ENCODE measurements at places on chromosomes 4 and X.
A peak's percentile ranks its signal among the peaks of the same experiment; 100 is the strongest.

DNA sequence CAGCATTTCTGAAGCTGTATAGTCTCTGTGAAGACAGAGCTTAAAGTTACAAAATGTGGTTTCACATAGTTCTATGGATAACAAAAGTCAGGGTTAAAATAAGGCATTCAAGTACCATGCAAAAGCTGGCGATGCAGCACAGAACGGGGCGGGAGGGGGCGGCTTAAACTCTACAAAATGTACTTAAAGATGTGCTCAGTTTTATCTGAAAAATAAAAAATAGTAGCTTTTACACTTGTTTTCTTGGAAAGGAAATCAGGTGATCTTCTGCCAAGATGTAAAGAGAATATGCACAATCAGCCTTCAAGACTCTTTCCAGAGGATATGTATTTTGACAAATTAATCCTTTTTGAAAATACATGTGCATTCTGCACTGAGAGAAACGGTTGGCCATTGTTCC lies 301.7 kb upstream of the EMCN start:
- DNase-seq: no peak

DNA sequence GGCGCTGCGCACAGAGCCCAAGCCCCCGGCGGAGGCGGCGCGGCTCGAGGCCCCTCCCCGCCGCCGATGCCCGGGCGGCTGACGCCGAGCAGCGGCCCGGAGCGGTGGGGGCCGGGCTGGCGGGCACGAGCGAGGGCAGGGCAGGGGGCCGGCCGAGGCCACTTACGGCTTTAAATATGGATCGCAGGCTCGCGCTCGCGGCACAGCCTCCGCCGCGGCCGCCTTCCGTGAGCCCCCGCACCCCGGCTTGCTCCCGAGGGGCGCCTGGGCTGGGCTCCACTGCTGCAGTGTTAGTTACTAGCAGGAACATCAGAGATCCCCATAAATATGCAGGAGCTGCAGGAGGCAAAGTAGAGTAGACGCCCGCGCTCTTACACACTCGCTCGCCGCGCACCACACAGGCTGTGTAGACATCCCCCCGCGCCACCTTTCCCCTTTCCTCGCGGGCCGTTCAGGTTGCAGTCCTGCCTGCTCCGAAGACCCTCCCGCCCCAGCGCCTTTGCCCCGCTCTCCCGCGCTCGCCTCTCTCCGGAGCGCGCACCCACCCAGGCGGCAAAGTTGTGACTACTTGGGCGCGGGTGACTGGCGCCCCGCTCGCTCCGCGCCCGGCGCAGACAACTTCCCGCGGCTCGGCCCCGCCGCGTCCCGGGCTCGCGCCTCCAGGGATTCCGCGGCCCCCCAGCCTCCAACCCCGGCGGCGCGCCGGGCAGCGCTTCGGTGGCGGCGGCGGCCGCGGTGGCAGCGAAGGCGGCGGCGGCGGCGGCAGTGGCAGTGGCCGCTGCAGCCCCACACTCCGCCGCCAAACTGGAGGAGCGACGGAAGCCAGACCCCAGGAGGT lies 152.0 kb upstream of the SLC4A4 start:
- DNase-seq: peak; percentile 88

DNA sequence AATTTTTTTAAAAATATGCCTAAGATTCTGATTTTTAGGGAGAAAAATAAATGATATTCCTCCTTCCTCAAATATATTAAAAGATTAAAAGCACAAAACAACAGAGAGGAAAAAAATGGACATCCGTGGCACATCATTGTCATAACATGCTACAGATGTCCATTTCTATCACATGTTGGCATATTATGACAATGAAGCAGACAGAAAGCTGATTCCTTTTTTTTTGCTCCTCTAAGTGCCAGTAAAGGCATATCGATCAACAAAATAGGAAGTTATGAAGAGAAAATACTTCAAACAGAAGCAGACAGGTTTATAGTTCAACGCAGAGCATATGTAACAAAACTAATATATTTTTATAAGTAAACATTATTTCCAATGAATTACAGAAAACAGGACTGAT lies 11.2 kb downstream of the KLHL8 start:
- no peak for DNase-seq

- DNase-seq: no peak
These were observed 31.1 kb upstream of the RXFP1 start for GRCh38 chr4:158490629-158491028.

GRCh38 chr4:33989820-33990443 lies 2254.4 kb downstream of the ARAP2 start:
- no peak for DNase-seq

DNA sequence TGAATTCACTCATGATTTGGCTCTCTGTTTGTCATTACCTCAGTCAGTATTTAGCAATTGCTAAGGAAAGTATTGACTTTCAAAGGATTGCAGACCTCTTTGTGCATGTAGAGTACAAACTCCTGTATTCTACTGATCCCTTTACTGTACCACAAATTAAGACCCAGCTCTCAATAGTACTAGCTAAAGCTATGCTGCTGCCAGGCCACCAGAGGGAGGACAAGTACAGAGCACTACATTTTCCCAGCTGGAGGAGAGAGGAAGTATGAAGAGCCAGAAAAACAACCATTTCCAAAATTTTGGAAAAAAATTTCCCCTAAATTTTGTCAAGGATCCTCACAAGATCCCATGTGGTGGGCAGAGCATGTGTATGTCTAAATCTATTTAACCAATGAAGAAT lies 175.0 kb upstream of the MTMR8 start:
- DNase-seq: no peak

GRCh38 chr4:113024388-113024787 lies 25.1 kb upstream of the ANK2 start:
- no peak for DNase-seq

DNA sequence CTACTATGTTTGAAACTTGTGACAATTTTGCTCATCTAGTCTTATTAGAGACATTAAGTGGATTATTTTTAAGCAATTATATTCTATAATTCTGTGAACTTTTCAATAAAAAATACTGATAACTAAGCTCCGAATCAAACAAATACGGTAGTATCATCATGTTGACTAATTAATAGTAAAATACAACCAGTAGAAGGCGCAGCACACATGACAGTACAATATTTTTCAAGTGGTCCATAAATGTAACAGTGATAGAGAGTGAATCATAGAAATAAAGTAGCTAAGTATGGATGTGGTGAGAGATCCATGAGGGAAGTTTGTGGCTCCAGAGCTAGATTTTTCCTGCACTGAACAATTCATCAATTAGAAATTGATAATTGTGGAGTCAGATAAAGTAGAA lies 666.2 kb downstream of the KCTD8 start:
- no peak for DNase-seq

- no peak for DNase-seq
These were observed 697.5 kb downstream of the FSTL5 start for GRCh38 chr4:161466316-161466715.

DNA sequence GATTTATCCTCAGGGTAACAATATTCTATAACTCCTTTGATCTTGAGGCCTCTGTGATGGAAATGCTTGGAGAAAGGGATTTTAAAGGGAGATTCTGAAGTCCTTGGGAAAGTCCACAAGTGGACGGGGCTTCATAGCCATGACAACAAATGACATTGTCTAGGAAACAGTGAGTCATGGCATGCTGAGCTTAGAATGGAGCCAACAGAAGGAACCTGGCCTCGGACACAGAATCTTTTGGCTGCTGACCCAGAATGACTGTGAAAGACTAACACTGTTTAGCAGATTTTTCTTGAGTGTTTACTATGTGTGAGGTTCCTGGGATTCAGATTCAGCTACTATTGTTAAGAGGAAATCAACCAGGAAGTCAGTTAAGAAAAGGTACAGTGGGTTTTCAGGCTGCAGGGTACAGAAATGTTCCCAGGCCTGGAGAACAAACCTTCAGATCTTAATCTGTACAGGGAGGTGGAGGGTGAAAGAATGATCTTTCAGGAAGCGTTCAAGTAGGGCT lies 18.1 kb upstream of the CXCL2 start:
- DNase-seq: no peak

- no peak for DNase-seq
These were observed 4.9 kb downstream of the OPHN1 start for GRCh38 chrX:68428431-68428830.

DNA sequence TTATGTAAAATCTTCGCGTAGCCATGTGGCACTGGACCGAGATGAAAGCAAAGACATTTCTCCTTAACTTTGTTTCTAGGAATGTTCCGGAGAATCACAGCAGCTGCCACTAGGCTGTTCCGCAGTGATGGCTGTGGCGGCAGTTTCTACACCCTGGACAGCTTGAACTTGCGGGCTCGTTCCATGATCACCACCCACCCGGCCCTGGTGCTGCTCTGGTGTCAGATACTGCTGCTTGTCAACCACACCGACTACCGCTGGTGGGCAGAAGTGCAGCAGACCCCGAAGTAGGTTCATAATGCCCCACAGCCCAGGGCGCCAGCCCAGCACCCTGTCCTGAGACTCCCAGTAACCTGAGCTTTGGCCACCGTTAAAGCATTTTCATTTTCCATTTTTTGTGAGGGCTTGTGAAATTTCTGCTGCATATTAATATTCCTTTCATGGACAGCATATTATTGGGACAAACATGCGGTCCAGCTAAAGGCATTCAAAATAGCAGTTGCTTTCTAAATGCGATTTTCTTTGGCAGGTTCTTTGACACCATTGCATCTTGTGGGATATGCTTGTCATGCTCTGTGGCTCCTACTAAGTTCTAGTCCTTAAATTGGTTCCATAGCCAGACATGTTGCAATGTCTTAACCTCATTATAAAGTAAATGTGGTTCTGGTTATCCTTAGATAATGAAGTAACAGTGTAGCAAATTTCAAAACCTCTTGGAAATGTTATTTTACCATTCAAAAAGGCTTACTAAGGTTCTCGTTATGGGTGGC lies 49.1 kb upstream of the MSANTD1 start:
- peak; percentile 53 for DNase-seq

- DNase-seq: no peak
These were observed 746 bp downstream of the TCEAL7 start for GRCh38 chrX:103330681-103331288.

DNA sequence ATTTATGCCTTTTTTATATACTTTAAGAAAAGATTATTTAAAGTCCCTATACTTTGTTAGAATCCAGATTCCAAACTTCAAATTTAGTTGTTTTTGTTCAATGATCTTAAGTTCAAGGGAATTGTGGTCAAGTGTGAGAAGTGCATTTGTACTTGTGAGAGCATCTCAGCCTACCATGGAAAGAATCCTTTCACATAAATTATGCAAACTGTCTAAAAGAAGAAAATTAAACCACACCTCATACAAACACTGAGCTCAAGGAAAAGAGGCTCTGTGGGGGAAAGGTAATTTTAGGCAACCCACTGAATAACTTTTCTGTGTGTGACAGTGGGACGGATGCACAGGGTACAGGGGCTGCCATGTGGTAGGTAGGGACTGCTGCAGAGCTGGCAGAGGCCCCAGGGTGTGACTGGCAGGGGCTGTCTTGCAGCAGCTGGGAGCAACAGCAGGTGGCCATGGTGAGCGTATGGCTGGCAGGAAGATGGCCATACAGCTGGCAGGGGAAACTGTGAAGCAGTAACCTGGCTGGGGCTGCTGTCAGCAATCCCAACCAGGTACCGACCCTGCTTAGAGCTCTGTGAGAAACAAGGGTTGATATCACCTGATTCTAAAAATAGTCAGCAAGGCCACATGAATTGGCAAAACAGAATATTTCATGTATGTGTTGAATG lies 130.6 kb downstream of the UGT8 start:
- DNase-seq: peak; percentile 34

GRCh38 chrX:42755815-42756214 lies 22.1 kb downstream of the PPP1R2C start:
- peak; percentile 31 for DNase-seq

GRCh38 chr4:3387943-3388361 lies 53.8 kb upstream of the HGFAC start:
- peak; percentile 54 for DNase-seq

DNA sequence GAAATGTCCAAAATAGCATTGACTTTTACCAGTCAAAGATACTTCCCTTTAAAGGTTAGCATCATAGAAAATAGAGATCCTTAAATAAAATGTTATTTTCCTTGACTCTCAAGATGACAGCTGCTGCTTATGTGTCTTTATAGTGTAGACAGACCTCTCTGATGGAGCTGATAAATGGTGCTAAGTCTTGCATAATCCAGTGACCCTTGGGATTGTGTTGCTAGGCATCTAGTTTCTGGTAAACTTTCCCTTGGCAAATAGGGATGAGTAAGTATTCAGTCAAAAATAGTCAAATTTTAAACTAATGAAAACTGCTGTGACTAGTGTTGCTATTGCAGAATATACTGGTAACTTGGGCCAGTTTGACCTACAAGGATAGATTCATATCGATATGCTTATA lies 53.6 kb downstream of the MBNL3 start:
- DNase-seq: no peak

- no peak for DNase-seq
These were observed 14.7 kb downstream of the ATXN3L start for GRCh38 chrX:13305108-13305507.

DNA sequence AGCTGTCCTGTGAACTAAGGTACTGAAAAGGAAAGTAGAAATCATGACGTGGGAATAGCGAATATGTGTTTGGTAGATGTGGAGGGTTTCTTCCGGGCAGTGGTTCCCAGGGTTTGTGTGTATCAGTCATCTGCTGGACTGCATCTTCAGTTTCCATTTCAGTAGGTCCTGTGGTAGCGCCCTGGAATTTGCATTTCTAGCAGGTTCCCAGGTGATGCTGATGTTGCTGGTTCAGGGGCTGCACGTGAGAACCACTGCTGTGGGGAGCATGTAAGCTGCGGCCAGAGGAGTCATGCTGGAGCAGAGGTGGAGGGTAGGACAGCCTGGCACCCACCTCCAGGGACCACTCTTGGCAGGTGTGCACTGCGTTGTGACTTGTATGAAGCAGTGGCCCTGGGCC lies 47.1 kb downstream of the ARHGAP10 start:
- no peak for DNase-seq

DNA sequence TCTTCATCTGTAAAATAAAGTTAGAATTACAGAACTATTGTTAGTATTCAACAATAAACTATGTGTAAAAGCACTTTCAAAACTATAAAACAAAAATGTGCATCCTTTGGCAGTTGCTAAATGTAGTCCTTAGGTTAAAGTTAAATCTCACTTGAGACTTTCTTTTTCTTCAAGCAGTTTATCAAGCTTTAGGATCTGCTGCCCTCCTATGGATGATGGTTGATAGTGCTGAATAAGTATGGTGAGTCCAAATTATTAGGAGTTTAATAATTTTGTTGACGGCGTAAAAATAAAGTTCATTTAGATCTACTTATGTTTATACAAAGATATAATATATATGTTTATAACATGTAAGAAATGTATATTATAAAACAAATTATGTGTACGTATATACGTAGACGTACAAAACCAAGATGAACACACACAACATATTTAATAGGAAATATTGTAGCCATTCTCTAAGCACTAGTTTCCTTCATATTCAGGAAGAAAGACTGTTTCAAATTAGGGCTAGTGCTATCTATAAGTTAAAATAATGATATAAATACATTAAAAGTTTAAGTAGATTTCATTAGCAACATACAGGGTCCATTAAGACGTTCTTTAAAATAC lies 22.3 kb downstream of the UGT2A2 start:
- DNase-seq: peak; percentile 44

- no peak for DNase-seq
These were observed 40.7 kb downstream of the KLHL8 start for GRCh38 chr4:87179751-87180150.

All from left lung (tissue), 14 donors.